ENCODE measurements at places on chromosomes 4 and X.

DNA sequence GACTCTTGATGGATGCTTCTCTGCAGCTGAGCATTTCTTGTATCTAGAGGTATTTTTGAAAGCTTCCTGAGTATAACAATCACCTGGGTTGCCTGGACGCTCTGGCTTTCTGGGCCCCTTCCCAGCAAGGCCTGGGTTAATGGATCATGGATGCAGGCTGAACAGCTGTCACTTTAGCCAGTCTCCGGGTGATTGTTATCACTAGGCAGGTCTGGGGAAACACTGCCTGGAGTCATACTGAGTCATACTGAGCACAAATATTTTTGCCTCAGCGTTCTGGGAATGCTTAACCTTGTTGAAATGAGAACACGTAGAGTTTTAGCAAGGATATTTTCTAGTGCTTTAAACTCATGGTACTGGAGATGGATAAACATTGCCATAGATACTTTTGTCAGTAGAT lies 102.6 kb downstream of the PHEX start:
- DNase-seq = no peak

DNA sequence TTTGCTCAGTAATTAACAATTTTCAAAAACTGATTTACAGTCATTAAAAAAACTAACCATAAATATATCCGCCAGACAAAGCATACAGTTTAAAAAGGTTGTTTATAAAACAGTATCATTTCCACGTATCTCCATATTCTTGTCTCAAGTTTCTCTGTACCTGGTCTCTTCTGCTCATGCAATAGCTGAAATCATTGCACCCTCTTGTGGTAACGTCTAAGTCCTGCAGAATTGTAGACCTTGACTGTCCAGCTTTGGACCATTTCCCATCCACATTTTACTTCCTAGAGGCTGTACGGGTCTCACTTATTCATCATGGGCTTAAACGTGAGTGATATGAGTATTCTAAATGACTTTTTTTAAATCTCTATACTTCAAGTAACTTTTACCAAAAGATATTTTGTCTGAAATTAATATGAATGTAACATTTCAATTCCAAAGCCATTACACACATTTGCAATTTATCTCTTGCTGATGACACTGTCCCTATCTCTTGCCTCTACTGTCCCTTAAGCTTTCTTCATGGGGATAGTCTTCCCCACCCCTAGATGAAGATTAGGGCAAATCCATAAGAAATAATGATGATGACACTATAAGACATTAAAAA lies 118.5 kb downstream of the BTC start:
- DNase-seq = no peak

GRCh38 chrX:23493941-23494374 lies 159.3 kb downstream of the PTCHD1 start:
- no peak for DNase-seq

- no peak for DNase-seq
Observed at GRCh38 chr4:88705805-88706492, 8.3 kb upstream of the NAP1L5 start.

- no peak for DNase-seq
Observed at GRCh38 chr4:8439914-8440491, 520 bp downstream of the ACOX3 start.

DNA sequence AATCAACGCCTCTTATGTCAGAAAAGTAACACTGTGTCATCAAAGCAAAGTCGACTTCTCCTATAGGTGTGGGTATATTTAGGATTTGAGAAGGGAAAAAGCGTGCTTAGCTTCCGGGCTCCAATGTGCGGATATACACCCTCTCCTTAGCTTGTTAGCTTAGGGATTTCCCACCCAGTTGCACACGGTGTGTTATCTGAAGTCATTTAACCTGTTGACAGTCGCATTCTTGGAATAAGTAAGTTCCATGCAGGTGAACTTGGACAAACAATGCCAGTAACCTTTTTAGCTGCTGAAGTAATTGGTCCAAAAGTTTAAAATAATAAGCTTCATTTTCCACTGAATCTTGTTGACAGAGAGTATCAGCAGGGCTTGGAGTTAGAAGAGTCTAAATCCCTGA lies 113.7 kb downstream of the SHROOM3 start:
- no peak for DNase-seq

GRCh38 chr4:100819505-100819904 lies 301.7 kb upstream of the EMCN start:
- DNase-seq = no peak

- DNase-seq = no peak
Observed at GRCh38 chrX:3166670-3167455, 125.6 kb downstream of the ARSF start.

DNA sequence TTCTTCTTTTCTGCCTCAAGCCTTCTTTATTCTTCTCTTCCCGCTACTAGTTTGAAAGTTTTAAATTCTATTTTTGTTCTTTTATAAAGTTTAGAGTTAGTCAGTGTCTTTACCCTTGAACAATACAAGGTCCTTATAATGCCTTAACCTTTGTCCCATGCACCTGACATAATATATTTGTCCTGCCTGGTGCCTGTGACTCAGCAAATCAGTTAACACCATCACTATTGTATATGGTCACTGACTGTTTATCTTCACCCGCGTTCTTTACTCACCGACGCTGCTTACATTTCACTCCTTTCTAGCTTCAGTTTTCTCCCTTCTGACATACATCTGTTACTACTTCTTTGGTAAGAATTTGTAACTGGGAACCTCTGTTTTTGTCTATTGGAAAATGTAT lies 5.7 kb downstream of the SMIM20 start:
- no peak for DNase-seq

DNA sequence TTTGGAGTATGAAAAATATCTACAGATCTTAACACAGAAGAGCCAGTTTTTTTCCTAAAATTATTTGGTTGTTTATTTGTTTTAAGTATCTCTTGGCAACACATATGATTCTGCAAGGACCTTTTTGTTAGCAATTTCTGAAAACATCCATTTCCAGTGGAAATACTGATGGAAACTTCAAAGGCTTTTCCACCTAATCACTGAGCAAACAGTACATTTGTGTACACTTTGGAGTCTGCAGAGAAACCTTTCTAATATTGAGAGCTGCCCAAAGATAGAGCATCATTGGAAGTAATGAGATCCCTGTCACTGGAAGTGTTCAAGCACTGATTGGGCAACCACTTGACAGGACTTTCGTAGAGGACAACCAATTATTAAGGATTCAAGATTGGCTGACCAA lies 69.7 kb upstream of the TFDP3 start:
- no peak for DNase-seq

DNA sequence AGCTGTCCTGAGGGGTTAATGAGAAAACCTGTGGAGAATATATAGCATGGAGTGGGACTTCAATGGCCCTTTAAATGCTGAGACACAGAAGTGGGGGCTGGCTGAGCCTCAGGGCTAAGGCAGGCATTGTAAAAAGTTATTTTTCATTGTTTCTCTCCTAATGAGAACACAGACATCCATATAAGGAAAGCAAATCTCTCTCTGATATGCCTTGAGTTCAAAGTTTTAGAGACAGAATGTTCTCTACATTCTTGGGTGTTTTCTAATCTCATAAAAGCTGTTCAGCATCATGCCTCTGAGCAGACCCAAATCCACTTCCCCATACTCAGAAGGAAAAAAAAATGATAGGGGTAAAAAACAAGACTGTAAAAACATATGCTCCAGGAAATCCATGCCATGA lies 16.8 kb upstream of the RAB40A start:
- no peak for DNase-seq

DNA sequence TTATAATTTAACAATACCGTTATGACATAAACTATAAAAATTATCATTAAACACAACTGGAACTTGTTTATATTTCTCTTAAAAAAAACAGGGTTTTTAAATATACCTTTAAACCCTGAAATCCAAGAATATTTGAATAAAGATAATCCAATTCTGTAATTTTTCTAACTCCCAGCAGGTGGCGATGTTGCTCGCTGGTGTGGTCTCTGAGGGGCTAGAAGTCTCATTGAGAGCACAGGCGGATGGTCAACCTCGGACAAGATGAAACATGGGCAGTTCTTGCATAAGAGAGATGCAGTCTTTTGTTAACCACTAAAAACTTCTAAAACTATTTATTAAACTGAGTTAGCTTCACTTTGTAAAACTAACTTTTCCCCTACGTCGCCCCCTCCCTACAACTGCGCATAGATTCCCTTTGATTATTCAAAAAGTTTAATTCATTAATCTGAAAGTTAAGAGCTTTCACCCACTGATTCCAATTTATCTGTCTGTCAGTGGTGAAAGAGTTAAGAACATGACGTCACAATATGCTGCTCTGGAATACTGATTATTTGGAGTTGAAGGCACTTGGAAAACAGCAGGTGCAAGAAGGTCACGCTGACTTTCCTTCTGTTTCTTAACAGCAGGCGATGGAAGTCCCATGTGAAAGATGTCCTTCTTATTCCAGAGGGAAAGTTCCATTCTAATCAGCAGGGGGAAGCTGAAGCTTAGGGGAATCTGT lies 29.5 kb downstream of the DMP1 start:
- no peak for DNase-seq

GRCh38 chrX:31356275-31357212 lies 284.7 kb upstream of the FTHL17 start:
- no peak for DNase-seq

GRCh38 chrX:72307646-72308051 lies 1.9 kb upstream of the CITED1 start:
- no peak for DNase-seq

Data from activated gamma-delta T cell treated with anti-CD3 and anti-CD28 coated beads, Interleukin-2, amount 50 U/mL, for 16 hours (primary cell).